Astrocyte of the cerebellum (primary cell): ENCODE measurements at places on chromosomes 5 and 9.

DNA sequence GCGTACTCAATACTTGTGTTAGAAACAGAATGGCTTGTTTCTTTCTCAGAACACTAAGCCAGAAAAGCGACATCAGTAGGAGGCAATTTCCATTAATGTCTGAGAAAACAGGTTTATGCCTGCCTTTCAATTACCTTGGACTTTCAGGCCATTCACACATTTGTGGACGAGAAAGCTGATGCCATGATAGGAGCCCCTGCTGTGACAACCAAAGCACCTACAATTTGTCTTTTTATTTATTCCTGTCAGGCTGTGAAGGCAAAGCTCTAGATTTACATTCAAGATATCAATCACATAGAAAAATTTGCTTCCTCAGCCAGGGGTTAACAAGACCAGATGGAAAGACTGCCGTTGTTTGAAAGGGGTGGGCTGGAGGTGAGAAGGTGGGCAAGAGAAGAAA lies 76.2 kb downstream of the C7 start:
- DNase-seq: no peak

DNA sequence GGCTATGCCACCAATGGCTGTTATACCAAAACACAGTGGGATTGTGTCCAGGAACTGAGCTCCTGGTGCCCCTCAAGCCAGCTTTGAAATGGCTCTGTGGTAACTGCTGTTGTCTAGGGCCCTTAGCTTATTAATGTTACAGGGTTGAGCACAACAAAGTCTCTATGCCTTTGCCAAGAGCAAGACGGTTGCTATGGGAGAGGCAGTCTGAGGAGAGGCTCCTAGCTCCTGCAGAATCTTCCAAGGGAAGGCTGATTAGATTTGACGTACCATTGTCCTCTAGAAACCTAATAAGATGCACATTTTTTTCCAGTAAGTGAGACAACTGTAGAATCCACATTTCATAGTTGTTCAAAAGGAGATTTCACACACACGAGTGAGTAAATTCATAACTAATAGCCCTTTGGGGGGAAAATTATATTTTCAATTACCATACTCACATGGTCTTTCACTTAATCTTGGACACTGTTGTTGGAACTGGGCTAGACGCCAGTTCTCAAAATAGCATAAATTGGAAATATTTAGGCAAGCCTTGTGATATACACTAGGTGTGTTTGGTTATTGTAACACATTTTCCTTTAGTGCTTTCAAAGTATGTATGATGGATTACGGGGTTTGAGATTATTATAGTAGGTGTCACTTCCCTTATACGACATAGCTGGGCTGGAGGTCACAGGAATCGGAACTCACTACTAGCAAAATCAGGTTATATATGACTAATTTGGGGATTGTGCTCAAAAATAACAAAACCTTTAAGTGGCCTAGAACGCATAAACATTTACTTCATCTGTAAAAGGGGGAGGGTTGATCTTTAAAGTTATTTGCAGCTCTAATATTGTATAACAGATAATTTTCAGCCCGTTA lies 186.3 kb upstream of the EGFLAM start:
- DNase-seq: no peak

DNA sequence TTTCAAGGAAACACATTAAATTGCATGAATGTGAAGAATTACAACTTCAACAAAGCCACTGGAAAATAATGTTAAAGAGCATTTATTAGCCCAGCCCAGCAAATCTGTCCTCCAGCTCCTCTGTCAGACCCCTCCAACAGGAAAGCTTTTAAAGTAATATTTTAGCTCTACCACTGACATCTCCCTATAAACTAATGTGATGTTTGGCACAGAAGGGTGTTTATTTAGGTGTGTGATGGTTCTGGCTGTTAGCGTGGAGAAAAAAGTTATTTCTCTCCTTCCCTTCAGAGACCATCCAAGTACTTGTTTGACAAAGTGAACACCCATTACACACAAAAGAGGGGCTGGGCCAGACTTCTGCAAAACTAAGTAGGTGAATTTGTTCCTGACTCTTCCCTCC lies 111.9 kb upstream of the TARS1 start:
- DNase-seq: no peak

DNA sequence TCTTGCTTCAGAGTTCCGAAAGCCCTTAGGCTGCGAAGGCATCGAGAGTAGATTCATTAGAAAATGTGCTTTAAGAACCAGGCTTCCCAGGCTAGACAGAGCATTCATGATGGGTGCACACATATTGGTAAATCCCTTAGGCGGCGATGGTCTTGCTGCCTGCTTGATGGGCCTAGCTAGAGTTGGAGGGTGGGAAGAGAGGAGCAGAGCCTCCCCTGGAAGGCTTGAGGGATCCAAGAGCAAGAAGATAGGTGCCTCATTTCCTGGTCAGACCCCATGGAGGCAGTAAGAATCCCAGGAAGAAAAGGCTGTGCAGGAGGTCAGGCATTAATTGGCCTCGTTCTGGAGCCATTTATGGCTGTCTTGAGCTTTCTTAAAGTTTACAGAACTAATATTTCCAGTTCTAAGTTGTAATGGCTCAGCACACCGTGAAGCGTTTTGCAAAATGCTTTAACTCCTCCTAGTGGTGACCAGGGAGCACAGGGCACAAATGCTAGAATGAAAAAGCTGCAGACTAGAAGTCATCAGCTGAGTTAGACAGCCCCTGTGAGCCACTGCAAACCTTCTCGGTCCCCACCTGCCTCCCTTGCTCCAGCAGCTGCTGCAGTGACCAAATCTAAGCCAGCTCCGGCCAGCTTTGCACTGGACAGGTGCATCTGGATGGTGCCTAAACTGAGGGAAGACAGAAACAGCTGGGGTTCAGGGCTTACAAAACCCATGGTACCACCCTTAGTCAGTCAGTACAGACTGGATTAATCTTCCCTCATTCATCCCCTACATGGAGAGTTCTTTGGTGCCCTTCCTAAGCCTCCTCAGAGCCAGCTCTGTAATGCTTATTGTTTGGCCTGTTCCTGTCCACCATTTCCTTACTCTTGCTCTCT lies 14.7 kb downstream of the SLC45A2 start:
- peak; percentile 35 for DNase-seq

- no peak for DNase-seq
Measured at GRCh38 chr5:20368571-20369517, 380.8 kb upstream of the CDH18 start.

DNA sequence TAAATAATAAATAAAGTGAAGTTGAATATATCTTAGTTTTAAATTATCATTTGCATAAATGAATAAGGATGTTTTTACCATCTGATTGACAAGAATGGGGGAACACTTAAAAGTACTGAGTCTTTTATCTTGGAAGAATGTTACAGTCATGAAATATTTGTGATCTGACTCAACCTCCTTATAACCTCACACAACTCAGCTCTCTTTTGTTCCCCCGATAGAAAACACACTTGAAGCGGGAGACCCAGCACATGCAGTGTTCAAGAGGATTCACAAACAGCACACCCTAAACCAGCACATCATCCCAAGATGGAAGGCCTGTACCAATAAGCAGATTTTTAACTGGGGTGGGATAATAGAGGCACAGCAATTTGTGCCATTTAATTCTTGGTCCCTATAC lies 15.5 kb downstream of the BAAT start:
- peak; percentile 33 for DNase-seq

- no peak for DNase-seq
Measured at GRCh38 chr9:129442803-129443511, 177.9 kb downstream of the C9orf50 start.

DNA sequence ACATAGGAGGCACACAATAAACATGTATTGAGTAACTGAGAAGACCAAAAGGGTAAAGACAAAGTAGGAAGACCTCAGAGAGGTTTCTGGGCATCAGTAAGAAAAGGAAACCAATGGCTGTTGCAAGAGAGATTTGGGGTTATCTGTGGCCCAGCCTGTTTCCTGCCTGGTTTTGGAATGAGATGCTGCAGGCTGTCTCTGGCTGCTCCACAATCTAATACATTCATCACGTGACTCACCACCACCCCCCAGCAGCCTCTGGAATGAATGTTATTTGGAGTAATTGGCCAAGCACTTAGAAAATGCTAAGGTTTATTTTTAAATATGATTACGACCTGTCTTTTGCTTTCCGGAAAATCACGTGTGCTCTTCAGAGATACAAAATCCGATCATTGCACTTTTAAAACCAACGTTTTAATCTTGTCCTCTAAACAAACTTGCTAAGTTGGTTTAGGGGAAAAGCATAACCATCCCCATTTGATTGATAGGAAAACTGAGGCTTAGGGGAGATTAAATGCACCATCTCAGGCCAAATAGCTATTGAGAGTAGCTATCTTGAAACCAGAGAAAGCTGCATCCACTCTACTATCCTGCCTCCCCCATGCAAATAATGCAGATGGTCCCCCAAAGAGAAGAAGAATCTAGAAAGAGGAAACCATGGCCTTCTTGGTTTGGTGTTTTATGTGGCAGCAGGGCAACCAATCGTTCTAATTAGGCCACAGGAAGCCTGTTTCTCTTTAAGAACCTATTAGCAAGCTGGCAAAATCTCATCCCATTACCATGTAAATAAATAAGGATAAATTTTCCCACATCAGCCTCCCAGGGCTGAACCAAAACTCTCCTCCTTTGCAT lies 151.8 kb upstream of the ADRA1B start:
- DNase-seq: peak; percentile 62

- no peak for DNase-seq
Measured at GRCh38 chr5:102865171-102865509, 110.0 kb downstream of the PAM start.

DNA sequence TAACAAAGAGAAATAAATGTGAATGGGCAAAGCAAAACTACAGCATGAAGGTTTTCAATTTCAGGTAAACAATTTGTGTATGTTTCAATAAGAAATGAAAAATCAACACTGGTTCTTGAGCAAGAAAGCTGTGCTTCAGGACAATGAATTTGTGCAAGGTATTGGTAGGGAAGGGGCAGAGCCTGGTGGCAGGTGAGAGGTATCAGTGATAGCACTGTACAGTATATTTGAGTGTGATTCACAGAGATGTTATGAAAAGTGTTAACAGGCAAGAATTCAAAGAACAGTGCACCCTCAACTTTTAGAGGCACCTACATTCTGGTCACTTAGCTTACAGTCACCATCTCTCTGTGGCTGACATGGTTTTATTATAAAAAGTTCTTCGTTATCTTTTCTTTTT lies 25.7 kb downstream of the PLPP1 start:
- no peak for DNase-seq

GRCh38 chr5:125372694-125373631 lies 626.5 kb upstream of the ZNF608 start:
- DNase-seq: peak; percentile 28
